ENCODE measurements at places on chromosomes 7 and 10. TPM values are rescaled to one million over a fixed set of nuclear protein-coding genes. Genes with fewer than 3 reads are reported as not detected.

GRCh38 chr10:47400251-47400650 is 16.2 kb upstream of the ZNF488 start:
- no peak for DNase-seq

GRCh38 chr10:33863352-33863751 is 528.9 kb upstream of the NRP1 start:
- DNase-seq, result no peak

DNA sequence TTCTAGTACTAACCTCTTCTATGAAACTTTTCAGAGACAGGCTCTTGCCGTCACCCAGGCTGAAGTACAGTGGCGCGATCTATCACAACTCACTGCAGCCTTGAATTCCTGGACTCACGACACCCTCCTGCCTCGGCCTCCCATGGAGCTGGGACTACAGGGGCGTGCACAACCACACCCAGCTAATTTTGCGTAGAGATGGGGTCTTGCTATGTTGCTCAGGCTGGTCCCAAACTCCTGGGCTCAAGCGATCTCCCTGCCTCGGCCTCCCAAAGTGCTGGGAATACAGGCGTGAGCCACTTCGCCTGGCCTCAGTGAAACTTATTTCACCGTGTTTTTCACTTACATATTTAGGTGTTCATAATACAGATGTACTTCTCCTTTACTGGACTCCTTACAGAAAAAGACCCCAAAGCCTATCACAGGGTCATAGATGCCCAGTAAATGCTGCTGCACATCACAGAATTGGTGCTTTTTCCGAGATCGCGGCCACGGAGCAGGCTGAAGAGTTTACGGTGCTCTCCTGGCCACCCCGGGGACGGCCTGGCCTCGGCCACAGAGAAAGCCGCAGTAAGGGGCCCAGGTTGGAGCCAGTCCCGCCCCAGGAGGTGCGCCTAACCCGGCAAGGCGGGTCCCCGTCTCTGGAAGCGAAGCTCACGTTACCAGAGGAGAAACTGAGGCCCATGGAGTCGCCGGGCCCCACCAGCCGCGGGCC is 595 bp downstream of the TBL2 start:
- DNase-seq, result no peak

Gene TMEM176B
- total RNA-seq, result 68.2 TPM

- no peak for DNase-seq
Observed at GRCh38 chr7:75042286-75042685, 31.3 kb downstream of the RCC1L start.

GRCh38 chr10:80132299-80133139 is at the start of gene PLAC9:
Gene PLAC9 (plus strand): TSS chr10:80132730. CDS start chr10:80132763, 33 bp downstream.
- no peak for DNase-seq

DNA sequence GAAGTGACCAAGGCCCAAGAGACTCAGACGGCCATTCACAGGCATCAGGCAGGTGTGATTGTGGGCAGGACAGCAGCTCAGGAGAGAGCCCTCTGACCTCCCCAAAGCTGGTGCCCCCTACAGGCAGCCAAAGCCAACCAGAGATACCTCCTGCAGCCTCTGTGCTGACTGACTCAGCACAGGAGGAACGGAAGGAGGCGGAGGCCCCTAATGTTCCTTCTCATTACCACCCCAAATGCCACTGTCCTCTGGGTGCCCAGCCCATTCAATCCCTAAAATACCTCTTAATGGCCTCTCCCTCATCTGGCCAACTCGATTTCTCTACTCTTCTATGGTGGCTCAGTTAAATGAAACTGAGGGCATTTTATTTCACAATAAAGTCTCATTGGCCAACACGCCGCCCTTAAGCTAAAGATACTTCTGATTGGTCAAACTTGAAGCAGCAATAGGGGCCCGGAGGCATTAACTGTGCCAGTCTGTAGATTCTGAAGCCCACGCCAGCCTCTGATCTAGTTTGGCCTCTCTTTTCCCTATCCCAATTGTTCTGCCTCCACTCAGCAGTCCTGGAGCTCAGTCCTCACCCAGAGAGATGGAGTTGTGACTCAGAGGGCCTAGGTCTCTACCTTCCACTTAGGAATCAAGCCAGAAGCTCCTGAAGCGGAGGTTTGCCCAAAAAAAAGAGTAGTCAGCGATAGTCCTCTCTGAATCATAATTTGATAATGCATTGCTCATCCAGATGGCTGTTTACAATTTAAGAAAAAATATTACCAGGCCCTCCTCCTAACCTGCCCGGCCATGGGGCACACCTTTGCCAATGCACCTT is 1.2 kb downstream of the CYREN start:
- DNase-seq, result no peak

DNA sequence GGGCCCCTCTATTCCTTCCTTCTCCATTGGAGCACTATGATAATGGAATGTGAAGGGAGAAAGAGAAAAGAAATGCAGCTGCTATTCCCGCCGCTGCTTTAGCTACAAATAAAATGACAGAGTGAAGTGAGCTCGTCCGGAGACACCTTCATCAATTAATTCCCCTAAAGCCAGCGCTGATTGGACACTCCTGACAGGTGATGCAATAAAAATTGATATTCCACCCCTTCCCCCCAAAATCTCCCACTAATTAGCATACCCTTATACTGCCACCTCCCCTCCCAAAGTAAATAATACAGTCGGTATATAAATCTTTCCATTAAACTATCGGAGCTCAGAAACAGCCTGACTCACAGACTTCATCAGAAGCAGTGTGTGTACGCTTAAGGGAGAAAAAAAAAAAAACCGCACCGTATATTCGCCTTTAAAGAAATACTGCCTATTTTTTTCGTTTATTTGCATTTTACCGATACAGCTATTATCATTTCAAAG is 7.3 kb downstream of the SKIDA1 start:
- no peak for DNase-seq

DNA sequence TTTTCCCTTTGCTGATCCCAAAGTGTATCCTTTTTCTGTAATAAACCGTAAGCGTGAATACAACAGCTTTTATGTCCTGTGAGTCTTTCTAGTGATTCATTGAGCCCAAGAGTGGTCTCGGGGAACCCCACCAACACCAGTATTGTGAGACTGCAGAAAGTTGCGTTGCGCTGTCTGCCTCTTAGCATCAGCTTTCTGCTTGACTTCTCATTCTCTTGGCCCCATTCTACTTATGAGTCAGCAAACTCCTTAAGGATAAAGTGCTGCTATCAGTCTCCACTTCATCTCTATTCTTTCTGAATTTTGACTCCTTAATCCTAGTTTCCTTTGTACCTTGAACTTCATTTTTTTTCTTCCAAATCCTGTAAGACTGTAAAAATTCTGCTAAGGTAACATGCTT is 184.3 kb upstream of the MBL2 start:
- no peak for DNase-seq

Gene DGKI
- total RNA-seq, result 0.67 TPM

DNA sequence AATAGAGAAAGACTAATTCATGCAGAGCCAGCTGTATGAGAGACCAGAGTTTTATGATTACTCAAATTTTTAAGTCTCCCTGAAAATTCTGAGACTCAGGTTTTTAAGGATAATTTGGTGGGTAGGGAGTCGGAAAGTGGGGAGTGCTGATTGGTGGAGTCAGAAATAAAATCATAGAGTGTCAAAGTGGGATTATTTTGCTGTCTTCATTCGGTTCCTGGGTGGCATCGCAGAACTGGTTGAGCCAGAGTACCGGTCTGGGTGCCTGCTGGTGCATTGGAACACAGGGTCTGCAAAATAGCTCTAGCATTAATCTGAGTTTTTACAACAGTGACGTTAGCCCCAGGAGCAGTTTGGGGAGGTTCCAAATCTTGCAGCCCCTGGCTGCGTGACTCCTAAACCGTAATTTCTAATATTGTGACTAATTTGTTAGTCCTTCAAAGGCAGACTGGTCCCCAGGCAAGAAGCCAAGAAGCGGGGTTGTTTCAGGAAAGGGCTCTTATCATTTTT is 32.4 kb downstream of the GPRIN2 start:
- DNase-seq, result peak; percentile 62

DNA sequence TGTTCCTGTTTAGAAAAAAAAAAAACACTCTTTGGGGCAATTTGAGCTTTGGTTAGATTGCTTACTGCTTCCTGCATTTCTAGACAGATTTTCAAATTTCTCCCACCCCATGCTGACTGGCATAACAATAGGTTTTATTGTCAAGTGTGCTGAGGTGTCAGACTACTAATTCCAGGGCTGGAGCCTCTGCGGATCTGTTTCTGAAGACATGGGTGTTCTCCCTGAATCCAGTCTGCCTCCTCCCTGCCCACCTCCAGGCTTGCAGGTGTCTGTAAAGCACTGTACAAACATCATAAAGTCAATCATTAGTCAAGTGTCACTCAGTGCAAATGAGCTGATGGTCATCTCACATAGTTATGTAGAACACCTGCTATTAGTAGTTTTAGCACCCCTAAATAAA is 292.4 kb downstream of the GATA3 start:
- DNase-seq, result no peak

DNA sequence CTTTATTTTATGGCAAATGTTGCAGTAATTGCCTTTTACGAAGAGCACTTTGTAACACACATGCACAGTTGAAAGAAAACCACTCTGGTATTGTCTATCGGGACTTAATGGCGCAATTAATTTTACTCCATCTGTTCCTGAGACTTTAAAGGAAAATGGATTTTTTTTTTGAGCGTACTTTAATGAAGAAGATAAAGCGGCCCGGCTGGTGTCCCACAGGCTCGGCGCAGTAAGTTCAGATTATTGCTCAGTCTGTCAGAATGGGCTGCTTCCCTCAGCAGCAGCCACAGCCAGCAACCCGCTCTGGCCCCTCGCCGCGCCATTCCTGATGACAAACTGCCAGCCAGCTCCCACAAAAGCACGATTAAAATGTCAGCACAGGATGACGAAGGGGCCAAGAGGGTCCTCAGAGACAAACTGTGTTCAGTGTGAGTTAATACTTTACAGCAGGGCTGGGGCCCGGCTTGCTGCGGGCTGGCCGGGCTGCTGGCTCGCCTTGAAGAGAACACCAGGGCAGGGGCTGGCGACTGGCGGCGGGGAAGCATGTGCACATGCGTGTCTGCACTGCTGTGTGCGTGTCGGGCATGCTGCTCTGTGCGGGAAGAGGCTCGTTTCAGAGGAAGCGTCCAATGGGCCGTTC is 501.0 kb upstream of the GALNT17 start:
- DNase-seq, result no peak

DNA sequence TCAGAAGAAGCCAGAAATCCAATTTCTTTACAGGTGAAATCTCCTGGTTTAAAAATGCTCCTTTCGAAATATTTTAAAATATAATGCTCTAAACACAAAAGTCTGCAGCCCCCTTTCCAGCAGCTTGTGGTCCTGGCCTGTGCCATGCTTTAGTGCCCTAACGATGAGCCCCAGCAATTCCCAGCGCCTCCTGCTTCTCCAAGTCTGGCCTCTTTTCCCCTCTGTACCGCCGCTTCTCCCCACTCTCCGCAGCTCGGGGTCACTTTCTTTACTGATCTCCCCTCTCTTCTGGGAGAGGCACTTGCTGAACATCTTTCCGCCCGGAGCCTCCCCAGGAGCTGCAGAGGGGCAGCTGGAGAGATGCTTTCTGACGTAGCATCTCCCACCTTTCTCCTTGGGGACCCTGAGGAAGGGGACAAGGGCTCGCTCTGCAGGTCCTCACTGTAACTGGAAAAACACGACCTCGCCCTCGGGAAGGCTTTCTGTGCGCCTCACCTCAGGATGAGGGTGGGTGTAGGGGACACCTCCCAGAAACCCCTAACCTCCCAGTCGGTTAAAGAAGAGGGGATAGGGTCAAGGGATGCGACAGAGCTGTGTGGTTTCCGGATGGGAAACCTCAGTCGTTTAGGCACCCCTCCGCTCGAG is 565 bp upstream of the INA start:
- no peak for DNase-seq

Gene JCAD
- total RNA-seq, result 67.6 TPM

- no peak for DNase-seq
Observed at GRCh38 chr10:43573250-43574000, 991 bp downstream of the ZNF239 start.

- DNase-seq, result no peak
Observed at GRCh38 chr7:105596866-105597265, 15.6 kb upstream of the EFCAB10 start.

Gene VSTM4
- 19.5 TPM for total RNA-seq

DNA sequence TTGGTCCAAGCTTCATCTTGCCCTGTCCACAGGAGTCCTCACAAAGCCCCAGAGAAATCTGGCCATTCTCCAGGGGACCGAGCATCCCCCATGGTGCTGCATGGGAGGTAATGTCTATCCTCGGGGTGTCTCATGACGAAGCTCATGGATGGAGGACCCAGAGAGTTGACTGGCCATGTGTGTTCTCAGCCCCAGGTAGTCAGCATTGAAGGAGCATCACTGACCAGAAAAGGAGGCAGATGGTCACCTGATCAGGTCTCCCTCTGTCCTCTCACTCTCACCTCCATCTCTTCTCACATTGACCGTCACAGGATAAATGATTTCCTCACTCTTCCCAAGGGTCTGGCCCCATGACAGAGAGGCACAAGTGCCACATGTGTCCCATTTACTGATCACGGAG is 33.4 kb upstream of the GDF10 start:
- DNase-seq, result no peak

Gene WDR37
- 19.9 TPM for total RNA-seq

Gene TMEM273
- total RNA-seq, result 63.1 TPM

Gene SMO
- 4.0 TPM for total RNA-seq

DNA sequence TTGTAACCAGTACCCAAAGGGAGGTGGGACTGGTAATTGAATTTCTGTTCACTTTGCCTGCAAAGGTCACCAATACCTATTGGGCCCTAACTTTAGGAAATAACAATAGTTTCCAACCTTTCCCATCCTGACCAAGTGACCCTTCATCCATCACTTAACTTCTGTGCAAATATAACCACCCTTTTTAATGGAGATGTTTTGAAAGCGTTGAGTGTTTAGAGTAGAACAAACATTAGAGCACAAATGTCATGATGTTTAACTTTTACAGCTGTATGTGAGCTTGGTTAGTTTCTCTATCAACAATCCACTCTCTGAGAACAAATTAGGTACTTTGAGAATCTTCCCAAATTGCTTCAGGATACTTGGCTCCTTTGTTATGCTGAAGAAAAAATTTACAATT is 66.4 kb downstream of the MET start:
- no peak for DNase-seq

DNA sequence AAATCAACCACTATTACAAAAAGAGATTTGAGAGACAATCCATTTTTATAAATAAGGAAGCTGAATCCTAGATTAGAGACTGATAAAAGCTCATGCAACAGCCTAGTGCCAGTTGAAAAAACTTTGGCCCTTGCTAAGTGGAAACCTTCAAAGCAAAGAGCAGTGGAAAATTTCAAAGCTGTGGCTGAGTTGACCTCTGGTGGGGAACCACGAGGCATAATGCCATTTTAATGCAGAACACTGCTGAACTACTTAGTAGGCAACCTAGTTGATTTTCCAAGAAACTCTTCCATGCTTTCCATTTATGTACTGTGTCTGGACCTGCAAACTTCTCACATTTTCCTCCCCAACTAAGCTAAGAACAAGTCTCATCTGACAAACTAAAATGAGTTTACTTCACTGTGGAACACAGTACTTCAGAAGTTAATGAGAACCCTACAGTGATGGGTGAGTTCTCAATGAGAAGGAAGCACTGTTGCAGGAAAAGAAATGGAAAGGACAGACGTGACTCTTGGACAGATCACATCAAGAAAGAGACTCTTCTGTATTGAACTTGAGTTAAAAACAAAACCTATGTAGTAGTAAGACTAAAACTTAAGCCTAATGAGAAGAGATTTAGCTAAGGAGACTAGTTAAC is 19.5 kb downstream of the FZD9 start:
- DNase-seq, result no peak

GRCh38 chr10:68239596-68240150 is 7.8 kb upstream of the ATOH7 start:
- no peak for DNase-seq

Measured in upper lobe of right lung (tissue), 1 donor.